A673 (cell line): ENCODE measurements at places on chromosomes 6 and 20.

- no peak for DNase-seq
Measured at GRCh38 chr6:1244941-1245340, 67.0 kb upstream of the FOXQ1 start.

GRCh38 chr20:35108921-35109320, 16.3 kb upstream of the TRPC4AP start:
- DNase-seq: no peak

DNA sequence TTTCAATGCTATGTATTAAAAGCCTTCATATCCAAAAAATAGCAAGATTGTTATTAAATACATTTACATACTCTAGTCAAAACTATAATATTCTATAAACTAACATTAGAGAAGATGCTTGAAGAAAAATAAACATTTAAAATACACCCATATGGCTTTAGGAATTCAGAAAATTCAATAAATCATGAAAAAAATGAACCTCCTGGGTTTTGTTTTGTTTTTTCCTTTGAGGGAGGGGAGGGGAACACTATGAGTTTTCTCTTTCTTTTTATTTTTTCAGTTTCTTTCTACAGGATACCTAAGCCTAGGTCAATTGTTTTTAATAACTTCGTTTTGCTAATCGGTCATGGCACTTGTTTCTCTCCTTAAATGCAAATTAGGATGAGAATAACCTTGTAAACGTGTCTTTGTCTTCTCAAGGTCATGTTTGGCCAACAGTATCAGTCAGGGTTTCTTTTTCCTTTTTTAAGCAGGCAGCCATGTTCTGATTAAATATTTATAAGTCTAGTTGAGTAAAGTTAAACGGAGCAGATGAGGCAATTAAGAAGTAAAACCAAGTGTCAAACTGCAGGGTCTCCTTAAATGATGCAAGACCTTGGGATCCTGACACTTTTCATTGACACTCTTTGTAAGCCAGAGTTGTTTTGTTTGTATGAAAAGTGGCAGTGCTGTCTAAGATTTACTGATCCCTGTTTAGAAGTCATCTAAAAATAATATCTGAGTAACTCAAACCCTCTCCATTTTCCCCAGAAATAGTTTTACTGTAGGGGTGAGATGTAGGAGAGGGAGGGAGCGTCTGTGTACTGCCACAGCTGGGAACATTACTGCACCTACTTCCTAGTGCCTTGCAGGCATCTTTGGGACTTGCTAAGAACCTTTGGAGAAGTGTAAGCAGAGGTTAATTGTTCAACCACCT, 392.3 kb downstream of the PLCB1 start:
- peak; percentile 42 for DNase-seq

DNA sequence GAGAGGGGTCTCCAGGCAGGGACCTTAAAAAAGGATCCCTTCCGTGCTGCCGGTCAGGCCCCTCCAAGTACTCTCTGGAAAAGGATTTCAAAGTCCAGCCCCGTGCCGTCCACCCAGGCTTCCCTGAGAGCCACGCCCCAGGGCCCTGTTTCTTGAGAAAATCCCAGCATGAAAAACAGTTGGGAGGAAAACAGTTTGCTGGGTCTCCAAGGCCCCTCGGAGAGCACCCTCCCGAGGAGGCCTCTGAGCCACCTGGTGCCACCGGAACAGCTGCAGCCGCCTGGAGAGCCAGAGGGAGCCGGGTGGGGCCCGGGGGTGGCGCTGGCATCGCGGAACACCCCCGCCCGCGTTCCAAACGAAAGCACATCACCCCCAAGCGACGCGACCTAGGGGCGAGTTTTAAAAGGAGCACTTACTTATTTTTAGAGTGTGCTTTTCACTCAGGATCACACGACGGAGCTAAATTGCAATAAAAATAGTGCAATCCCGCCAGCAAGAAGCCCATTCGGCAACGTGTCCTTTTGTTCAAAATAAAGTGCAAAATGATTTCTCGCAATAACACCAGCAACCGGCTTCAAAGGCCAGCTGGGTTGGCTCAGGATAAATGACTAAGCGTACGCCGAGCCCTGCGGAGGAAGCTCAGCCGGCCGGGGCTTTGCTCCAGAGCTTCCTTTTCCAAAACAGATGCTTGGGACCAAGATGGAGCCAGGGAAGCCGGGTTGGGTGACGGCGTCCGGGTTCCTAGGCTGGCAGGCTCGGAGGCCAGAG, 64.2 kb downstream of the YTHDF1 start:
- no peak for DNase-seq

GRCh38 chr6:79797912-79798311, 149.4 kb downstream of the ELOVL4 start:
- no peak for DNase-seq

GRCh38 chr20:62475772-62476055, at the start of gene GATA5:
Gene GATA5 (minus strand): TSS chr20:62475995. CDS start chr20:62475521, 474 bp downstream.
- no peak for DNase-seq
